ENCODE measurements at places on chromosomes 5 and 9. TPM values are rescaled to one million over a fixed set of nuclear protein-coding genes. Genes with fewer than 3 reads are reported as not detected.

- DNase-seq: no peak
These were observed 44.6 kb upstream of the LPCAT1 start for GRCh38 chr5:1568201-1568979.

- no peak for DNase-seq
These were observed 11.0 kb upstream of the FAM120AOS start for GRCh38 chr9:93464395-93464794.

DNA sequence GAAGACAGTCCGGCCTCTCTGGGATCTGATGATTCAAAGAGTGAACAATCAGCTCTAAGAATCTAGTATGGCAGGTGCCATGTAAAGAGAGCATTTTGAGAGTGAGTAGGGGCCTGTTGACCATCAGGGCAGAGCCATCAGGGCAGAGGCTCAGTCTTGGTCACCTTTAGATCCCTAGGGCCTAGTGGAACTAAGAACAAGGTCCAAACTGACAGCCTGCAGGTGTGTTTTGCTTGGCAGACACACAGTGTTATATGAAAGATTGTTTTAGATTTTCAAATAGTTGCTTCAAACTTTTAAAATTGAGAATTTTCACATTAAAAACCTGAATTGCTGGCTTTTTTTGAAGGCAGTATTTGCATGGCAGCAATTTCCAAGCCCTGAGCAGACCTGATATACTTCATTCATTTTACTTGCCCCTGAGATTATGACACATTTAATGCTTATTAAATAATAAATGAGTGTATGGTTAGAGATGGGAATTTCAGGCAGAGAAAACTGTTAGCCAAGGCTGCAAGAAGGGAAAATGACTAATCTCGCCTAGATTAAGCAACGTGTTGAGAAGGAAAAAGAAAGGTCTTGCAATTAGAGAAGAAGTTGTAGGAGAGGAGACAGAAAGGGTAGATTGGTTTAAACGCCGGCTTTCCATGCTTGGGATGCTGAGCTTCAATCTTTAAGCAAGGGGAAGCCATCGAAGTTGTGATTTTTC is 279.6 kb downstream of the ARRDC3 start:
- DNase-seq: no peak

DNA sequence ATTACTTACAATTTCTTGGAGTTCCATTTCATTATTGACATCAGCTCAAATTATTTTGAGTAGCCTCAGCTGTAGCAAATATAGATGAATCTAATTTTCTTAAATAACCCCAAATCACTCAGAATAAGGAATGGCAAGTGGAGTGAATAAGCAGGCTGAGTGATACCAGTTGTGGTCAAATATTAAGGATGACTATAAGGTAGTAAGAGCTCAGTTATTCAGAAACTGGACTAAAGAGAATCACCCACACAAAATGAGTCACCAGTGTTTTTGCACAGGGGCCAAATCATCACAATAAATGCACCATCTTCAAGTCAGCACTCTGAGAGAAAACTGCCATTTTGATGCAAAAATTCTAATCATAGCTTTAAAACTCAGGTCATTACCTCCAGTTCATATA is 128.9 kb upstream of the TARS1 start:
- no peak for DNase-seq

GRCh38 chr5:72364951-72365350 is 44.8 kb downstream of the PTCD2 start:
- no peak for DNase-seq

DNA sequence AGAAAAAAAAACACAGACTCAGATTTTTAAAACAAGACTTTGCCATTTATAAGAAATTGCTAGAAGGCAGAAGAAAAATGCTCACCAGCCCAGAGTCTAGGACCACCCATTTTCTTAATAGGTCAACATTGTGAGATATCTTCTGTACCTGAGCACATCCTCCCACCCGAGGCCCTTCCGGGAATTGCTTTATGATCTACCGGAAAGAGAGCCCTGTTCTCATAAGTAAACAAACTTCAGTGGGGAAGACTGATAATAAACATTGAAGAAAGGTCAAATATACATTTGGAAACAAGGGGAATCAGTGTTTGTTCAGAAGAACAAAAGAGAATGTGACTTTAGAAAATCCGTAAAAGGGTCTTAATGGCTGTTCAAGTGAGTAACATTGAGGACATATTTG is 44.4 kb downstream of the PRKACG start:
- DNase-seq: no peak

GRCh38 chr5:119166026-119166425 is 95.1 kb downstream of the DMXL1 start:
- DNase-seq: no peak

DNA sequence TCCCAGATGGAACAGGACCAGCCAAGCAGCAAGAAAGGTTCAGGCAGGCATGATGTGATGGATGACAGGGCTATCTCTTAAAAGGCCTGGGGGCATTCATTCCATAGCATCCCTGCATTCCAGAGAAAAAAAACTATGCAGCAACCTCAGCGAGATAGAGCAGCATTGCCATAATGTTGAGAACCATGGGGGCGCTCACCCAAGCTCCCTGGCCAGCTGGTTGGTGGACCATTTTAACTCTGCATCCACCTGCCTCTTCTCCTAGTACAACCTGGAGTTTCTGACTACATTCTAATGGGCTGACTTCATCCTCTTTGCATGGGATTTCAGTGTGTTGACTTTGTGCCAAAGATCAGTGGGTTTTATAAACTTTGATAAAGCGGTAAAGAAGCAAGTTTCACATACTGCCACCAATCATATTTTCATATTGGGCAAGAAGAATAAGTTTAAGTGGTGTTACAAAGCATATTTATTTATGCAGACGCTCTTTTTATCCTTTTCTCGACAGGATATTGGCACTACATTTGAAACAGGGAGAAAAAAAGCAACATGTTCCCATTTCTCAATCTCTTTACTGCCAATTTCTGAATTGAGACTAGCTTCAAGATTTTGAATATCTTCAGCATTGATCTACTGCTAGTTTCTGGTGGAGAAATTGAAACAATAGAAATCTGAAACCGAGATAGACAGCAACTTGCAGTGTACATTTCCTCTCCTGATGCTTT is 378.3 kb upstream of the WWC1 start:
- no peak for DNase-seq

DNA sequence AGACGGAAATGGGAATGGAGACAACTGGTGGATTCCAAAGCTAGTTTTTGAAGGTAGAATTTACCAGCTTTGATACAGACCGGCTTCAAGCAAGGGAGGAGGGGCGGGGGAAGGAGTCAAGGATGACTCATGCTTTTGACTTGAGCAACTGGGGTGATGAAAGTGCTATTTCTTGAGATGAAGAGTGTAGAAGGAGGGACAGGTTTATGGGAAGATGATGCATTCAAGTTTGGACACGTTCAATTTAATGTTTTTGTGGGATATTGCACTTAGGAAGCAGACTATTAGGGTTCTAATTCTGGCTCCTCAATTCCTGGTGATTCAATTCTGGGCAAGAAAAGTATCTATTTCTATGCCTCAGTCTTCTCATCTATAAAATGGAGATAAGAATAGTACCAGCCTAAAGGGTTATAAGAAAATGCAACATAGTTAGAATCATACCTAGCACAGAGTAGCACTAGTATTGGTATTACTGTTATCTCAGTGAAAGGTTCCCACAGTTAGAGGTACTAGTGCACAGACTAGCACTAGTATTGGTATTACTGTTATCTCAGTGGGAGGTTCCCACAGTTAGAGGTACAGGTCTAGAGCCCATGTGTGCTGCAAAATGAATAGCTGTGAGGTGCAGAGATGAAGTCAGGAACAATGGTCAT is 4.6 kb downstream of the NIPAL4 start:
- peak; percentile 86 for DNase-seq

GRCh38 chr5:34803974-34804732 is 34.8 kb upstream of the TTC23L start:
- DNase-seq: no peak

Gene GLDC
- total RNA-seq: not detected

Gene SPARC
- 209 TPM for total RNA-seq

Gene MYORG
- 13.6 TPM for total RNA-seq

Gene ZNF366
- 3.5 TPM for total RNA-seq

Gene OR1J2
- total RNA-seq: not detected

Gene LCN15
- not detected for total RNA-seq

Gene KIF24
- 0.42 TPM for total RNA-seq

Gene PCA3
- not detected for total RNA-seq

Gene NRG2
- 5.3 TPM for total RNA-seq
